ENCODE measurements at places on chromosomes 1 and 21.
A peak's percentile ranks its signal among the peaks of the same experiment; 100 is the strongest.

GRCh38 chr1:89465201-89465600, 59.4 kb upstream of the LRRC8B start:
- no peak for DNase-seq

DNA sequence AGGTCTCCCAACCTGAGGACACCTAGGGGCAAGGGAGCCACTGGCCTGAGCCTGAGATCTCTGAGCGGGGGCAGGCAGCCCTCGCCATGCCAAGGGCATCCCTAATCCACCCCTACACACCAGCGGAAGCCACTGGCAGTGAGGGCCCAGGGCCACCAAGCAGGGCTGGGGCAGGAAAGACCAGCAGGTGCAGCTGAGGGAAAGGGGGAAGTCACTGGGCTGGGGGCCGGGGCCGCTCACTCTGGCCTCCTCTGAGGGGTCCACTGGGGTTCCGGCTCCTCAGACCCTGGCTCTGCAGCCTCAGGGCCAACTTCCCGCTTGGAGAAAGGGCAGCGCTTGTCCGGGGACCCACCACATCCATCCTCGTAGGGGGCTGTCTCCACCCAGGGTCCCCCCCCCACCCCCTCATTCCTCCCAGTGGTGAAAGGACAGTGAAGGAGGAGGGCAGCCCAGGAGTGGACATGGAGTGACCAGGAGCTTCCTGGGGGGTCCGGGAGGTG, 42.5 kb upstream of the ACTRT2 start:
- DNase-seq: no peak

DNA sequence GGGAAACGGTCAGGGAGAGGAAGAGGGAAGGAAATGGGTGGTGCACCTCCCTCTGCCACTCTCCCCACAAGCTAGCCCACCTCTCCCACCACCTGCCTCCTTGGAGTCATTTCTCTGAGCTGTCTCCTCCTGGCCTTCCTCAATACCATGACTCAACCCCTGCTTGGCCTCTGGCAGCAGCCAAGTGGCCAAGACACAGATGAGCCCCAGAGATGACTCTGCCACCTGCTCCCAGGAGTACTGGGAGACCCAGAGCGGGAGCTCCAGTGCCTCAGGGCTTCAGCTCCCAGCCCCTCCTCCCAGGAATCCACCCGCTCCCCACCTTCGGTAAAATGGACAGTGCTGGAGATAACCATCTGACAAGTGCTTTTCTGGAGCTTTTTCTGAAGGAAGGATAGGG, 2.6 kb downstream of the S100A16 start:
- no peak for DNase-seq

GRCh38 chr21:45073301-45074047, 906 bp upstream of the ADARB1 start:
- no peak for DNase-seq

DNA sequence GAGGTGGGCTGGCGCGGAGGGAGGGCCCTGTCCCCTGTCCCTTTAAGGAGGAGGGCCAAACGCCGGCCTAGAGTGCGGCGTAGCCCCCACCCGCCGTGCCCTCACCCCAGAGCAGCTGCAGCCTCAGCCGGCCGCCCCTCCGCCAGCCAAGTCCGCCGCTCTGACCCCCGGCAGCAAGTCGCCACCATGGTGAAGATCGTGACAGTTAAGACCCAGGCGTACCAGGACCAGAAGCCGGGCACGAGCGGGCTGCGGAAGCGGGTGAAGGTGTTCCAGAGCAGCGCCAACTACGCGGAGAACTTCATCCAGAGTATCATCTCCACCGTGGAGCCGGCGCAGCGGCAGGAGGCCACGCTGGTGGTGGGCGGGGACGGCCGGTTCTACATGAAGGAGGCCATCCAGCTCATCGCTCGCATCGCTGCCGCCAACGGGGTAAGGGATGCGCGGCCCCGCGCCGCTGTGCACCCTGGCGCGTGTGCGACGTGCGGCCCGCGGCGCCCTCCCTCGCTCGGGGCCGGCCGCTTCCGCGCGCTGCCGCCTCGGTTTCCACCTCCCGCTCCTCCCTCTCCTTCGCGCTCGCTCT, at the start of gene PGM1:
Gene PGM1, plus strand, starts transcription at position 109 of the 583 bp plus-strand sequence. Its CDS starts 78 bp downstream, at position 187.
- DNase-seq: peak; percentile 80

DNA sequence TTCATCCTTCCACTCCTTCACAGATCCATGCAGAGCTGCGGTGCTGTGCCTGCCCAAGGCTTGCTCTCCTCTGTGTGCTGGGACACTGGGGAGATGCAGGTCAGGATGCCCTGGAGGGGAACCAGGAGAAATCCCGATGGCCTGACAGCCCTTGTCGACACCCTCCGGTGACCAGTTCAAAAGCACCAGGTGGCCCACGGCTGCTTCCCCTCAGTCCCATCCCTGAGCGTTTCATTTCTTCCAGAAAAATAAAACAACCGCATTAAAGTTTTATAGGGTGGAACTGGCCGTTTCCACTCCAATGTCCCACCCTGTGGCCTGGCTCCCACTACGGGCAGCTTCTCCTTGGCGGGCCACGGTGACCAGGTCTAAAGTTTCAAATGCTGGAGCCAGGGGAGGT, 48.3 kb downstream of the SLC66A1 start:
- no peak for DNase-seq

GRCh38 chr1:204438628-204439027, 27.0 kb upstream of the PPP1R15B start:
- DNase-seq: no peak

GRCh38 chr1:243718022-243718421, 132.0 kb downstream of the AKT3 start:
- DNase-seq: no peak

DNA sequence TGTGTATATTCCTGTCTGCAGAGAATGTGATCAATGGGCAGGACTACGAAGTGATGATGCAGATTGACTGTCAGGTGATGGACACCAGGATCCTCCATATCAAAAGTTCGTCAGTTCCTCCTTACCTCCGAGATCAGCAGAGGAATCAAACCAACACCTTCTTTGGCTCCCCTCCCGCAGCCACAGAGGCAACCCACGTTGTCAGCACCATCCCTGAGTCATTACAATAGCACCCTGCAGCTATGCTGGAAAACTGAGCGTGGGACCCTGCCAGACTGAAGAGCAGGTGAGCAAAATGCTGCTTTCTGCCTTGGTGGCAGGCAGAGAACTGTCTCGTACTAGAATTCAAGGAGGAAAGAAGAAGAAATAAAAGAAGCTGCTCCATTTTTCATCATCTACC, 65.2 kb downstream of the OLFML2B start:
- no peak for DNase-seq

DNA sequence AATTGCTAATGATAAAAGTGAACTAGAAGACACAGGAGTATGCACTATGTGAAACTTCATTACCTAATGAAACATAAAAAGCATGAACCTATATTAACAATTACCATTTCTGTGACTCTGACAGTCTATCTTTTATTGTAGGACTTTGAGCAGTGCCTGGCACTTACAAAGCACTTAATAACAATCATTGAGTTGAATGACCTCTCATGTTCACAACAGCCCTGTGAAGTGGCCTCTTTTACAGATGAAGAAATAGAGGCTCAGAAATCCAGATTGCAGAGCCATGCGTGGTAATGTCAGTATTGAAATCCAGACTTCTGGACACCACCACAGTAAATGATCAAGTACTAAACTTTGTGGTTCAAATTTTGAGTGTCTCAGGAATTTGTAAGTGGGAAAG, 326.4 kb downstream of the NTNG1 start:
- DNase-seq: no peak

DNA sequence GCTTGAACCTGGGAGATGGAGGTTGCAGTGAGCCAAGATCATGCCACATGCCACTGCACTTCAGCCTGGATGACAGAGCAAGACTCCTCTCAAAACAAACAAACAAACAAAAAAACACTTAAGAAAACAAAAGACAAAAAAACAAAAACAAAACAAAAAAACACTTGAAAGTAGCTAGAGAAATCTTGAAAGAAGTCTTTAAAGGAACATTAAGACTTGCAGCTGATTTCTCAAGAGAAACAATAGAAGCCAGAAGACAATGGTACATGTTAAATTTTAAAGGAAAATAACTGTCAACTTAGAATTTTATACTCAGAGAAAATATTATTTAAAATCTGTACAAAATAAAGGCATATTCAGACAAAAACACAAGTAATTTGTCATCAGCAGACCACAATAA, 71.3 kb downstream of the HLX start:
- no peak for DNase-seq

- DNase-seq: no peak
Observed at GRCh38 chr1:152179566-152179965, 20.5 kb upstream of the RPTN start.

DNA sequence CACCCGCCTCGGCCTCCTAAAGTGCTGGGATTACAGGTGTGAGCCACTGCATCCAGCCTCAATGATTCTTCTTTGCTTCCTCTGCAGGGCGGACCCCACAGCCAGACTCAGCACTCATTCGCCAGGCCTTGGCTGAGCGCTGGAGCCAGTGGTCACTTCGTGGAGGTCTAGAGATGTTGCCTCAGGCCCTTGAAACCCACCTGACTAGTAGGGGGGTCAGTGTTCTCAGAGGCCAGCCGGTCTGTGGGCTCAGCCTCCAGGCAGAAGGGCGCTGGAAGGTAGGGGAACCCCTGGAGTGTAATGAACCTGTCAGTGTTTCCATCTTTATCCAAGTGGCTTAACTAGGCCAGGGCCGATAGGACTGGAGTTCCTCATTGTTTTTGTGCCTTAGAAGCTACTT, 2.7 kb downstream of the PPOX start:
- no peak for DNase-seq
